ENCODE measurements at places on chromosomes 13 and 19. TPM values are rescaled to one million over a fixed set of nuclear protein-coding genes. Genes with fewer than 3 reads are reported as not detected.

DNA sequence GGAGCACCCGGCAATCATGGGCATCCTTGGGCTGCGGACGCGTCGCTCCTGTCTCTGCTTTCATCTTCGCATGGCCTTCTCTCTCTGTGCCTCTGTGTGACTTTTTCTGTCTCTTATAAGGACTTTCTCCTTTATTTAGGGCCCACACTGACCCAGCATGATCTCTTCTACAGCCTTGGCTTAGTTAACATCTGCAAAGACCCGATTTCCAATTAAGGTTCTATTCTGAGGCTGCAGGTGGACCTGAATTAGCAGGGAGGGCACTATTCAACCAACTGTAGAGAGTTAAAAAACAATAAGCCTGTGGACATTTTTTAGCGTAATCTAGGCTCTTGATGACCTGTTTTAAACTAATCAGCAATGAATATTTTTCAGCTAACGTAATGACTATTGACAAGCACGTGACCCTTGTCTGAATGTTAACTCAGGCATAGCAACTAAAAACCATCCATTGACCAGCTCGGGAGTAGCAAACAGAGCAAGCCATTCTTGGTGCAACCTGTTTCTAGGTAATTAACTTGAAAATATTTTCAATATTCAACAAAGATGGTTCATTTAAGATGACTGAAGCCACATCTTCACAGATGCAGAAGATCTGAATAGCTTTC lies 15.2 kb downstream of the F10 start:
- DNase-seq = no peak

DNA sequence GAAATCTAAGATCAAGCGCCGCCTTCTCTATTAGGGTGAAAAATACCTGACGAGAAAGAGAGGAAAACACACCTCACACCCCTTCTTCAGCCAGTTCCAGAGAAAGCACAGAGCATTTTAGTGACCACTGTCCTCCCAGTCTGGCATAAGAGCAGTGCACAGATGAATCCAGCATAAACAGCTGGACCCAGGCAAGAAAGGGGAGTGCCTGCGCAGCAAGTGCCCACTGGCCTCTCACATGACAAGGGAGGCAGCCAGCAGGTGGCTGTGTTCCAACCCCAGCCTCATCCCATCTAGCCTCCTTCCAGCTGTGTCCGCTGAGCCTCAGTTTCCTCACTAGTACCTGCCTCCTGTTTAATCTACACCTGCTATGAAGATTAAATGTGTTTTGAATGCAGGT lies 8.0 kb downstream of the MED26 start:
- DNase-seq = peak; percentile 26

GRCh38 chr13:99894840-99895443 lies 76.6 kb downstream of the ZIC5 start:
- DNase-seq = no peak

- no peak for DNase-seq
These were observed 144.1 kb downstream of the PRR20E start for GRCh38 chr13:57311009-57311586.

DNA sequence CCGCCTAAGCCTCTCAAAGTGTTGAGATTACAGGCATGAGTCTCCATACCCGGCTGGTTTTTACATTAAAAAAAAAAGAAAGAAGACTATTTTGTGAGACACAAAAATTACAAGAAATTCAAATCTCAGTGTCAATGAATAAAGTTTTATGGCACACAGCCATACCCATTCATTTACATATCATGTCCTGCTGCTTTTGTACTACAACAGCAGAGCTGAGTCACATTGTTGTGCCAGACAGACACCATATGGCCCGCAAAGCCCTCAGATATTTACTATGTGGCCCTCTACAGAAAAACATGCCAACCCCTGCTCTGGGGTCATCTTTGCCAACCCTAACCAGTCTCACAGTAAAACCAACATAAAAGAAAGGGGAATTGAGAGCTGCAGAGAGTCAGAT lies 5.3 kb downstream of the SMIM7 start:
- no peak for DNase-seq

DNA sequence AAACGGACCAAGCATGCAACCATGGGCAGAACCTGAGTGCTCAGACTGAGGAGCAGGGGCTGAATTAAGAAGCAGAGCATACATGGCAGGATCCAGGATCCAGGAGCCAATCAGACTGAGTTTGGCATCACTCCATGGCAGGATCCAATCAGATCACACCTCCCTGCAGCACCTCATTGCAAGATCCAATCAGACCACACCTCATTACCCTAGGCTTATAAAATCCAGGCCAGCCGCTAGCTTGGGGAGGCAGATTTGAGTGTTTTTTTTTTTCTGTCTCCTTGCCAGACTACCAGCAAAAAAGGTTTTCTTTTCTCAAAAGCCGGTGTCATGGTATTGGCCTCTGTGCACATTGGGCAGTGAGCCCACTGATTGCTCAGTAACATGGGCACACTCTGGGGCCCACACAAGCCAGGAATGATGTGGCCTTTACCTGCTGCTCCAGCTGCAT lies 127.9 kb upstream of the GJB6 start:
- no peak for DNase-seq

DNA sequence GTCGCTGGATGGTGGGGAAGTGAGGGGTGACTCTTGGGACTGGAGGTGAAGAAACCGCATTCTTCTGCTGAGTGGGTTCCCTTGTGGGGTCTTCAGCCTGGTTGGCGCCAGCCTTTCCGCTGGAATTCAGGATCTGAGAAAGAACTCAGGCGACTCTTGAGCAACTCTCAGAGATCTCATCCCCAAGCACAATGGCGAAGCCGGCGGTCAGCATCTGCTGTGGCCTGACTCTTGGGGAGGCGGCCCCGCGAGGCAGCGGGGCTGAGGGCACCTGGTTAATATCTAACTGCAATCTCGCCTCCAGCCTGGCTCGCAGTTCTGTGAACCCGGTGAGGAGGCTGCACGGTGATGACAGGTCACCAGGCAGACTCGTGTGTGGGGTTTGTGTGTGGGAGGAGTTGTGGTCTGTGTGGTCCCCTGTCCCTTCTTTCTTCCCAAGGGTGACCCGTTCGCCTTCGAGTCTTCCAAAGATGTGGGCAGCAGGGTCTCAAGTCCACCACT lies 883 bp downstream of the ZNF441 start:
- peak; percentile 44 for DNase-seq

DNA sequence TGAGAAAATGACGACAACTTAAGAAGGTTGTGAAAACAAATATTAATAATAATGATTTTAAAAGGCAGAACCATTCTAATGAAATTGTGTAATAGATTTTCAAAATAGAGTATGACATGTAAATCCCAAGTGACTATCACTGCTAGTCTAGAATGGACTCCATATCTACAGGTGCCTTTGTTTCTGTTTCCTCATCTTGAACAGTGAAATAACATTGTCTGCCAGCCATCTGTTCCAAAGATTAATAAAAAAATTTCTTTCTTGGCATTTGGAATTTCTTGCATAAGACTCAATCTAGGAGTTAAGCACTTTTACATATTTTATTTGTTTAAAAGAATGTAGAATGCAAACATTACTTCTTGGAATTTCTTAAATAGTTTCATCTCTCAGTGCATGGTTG lies 520.1 kb upstream of the ARGLU1 start:
- no peak for DNase-seq

DNA sequence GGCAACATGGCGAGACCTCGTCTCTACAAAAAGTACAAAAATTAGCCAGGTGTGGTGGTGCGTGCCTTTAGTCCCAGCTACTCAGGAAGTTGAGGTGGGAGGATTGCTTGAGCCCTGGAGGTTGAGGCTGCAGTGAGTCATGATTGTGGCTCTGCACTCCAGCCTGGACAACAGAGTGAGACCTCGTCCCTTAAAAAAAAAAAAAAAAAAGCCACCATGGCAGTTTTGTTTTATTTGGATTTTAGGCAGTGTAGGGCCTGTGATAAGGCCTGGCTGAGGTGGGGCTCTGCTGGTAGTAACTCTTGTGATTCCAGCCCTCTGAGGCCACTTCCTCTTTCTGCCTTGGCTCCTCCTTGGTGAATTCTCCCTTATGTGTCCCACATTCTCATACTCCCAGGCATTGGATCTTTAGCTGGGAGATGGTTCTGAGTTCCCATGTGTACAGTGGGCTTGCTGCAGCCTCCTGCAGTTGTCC lies 39.2 kb downstream of the GATAD2A start:
- DNase-seq = no peak

- peak; percentile 73 for DNase-seq
These were observed at the start of gene ARL11 for GRCh38 chr13:49627831-49628652. Gene ARL11, plus strand, starts transcription at chr13:49628507. Its CDS starts 1,941 bp downstream, at chr13:49630448.

DNA sequence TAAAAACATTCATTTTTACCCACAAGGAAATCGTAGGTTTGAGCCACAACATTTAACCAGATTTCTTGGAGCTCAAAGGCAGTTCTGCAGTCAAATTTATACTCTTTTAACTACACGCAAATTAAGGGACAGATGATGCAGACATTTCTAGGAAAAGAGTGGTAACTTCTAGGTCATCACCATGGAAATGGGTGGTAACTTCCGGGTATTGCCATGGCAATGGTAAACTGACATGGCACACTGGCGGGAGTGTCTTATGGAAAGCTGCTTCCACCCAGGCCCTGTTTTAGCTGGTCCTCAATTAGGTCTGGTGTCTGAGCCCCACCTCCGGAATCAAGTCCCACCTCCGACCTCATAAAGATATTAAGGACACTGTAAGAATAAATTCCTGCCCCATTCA lies 10.4 kb upstream of the LYPD5 start:
- no peak for DNase-seq

- no peak for DNase-seq
These were observed 12.3 kb upstream of the ISYNA1 start for GRCh38 chr19:18450021-18450930.

Gene ADGRL1
- 24.0 TPM for total RNA-seq

Gene VAV1
- total RNA-seq = 2.6 TPM

Data from left ventricle myocardium superior (tissue), 1 donor.